SIG-M5 (cell line): ENCODE measurements at places on chromosomes 6 and 20.
A peak's percentile ranks its signal among the peaks of the same experiment; 100 is the strongest.

- DNase-seq = no peak
Measured at GRCh38 chr6:79913369-79913768, 34.0 kb downstream of the ELOVL4 start.

GRCh38 chr20:41309817-41310216 is 7.7 kb downstream of the ZHX3 start:
- no peak for DNase-seq

DNA sequence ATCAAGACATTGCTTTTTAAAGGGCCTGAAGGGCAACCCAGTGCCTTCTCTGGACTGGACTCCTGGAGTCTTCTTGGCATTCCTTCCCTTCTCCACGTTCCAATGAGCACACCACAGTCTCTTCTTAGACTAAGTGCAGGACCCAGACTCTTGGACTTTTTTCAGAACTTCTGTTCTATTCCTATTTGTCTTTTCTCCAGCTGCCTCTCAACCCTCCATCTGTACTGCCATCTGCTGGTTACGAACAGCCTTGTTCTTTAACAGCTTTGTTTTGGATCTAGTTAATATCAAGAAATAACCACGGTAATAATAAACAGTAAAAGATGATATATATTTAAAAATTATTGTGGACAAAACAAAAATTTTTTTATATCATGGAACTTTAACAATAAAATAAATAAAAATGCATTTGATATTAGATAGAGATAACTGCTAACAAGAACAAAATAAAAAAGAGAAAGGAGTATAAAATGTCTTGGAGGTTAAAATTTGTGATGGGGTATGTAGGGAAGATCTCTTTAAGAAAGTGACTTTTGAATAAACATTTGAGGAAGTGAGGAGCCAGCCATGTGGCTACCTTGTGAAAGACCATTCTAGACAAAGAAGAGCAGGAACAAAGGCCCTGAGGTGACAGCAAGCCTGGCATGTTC is 105.1 kb upstream of the HCRTR2 start:
- no peak for DNase-seq

GRCh38 chr6:100176951-100177710 is 183.1 kb upstream of the MCHR2 start:
- DNase-seq = no peak

GRCh38 chr6:160260803-160261450 is 2.3 kb upstream of the SLC22A2 start:
- DNase-seq = no peak

GRCh38 chr6:168381726-168382458 is 59.1 kb upstream of the SMOC2 start:
- no peak for DNase-seq

- DNase-seq = no peak
Measured at GRCh38 chr6:42123379-42124103, 18.9 kb downstream of the C6orf132 start.

DNA sequence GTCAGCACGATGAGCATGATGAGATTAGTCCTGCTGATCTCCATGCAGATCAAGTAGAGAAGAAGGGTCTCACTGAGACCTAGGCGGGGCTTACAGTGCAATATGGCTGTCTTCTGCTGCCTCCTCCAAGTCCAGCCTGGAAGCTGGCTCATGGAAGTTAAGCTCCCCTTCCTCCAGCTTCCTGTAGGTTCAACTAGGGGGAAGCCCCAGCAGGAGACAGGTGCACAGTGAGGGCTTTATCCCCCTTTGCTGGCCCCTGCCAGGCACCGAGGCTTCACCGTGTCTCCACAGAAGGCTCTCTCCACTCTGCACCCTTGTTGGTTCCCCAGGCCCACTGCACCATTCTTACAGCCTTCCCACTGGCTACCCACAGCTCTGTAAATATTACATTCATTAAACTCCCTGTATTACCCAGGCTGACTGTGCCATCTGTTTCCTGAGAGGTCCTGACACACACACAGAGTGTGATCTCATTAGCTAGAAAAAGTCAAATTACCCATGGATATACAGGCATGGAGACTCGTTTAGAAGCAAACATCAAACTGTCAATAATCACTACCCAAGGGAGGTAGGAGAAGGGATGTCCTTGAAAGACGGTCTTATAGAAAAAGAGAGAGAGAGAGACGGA is 90.4 kb downstream of the SLC2A10 start:
- no peak for DNase-seq

GRCh38 chr6:56393615-56394612 is 146.5 kb upstream of the COL21A1 start:
- DNase-seq = no peak

DNA sequence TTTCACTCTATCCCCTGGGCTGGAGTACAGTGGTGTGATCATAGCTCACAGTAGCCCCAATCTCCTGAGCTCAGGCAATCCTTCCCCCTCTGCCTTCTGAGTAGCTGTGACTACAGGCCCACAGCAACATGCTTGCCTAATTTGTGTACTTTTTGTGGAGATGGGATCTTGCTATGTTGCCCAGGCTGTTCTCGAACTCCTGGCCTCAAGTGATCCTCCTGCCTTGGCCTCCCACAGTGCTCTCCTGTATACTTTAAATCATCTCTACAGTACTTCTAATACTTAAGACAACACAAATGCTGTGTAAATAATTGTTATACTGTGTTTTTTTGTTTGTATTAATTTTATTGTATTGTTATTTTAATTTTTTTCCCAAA is 39.7 kb upstream of the FAM50B start:
- no peak for DNase-seq

GRCh38 chr20:49831022-49831769 is 18.6 kb downstream of the SLC9A8 start:
- no peak for DNase-seq

DNA sequence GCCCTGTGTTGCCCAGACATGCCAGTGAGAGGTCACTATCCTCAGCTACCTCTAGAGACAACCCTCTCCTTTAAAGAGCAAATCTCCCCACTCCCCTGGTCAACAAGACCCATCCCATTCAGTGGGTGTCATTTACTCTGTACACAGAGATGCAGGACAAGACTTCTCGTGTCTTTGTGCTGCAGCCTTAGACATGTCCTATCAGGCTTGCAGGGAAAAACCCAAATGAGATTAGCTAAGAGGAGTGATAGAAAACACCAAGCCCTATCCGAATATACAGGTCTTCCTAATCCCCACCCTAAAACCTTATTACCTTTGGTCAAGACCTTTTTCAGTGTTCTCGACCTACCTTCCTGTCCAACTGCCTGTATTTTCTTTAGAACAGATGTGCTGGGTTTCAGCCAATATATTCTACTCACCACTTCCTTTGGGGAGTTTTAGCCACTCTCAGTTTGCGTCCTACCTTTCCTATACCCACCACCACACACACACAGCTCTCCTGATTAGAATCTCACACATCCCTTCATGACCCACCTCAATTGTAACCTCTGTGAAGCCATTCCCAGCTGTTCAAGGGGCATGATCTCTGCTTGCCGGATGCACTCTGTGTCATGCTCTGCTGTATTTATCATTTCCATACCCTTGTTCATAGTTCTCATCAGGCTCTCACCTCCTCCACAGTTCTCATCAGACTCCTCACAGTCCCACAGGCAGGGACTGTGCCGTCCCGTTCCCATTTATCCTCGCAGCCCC is 39.7 kb downstream of the TRAM2 start:
- no peak for DNase-seq

- DNase-seq = no peak
Measured at GRCh38 chr6:86407128-86407527, 530.2 kb upstream of the HTR1E start.

- DNase-seq = no peak
Measured at GRCh38 chr20:41116282-41116956, 20.9 kb upstream of the PLCG1 start.

GRCh38 chr6:141594874-141595273 is 537.9 kb upstream of the GJE1 start:
- no peak for DNase-seq

- DNase-seq = no peak
Measured at GRCh38 chr6:82013561-82014530, 233.7 kb downstream of the IBTK start.

DNA sequence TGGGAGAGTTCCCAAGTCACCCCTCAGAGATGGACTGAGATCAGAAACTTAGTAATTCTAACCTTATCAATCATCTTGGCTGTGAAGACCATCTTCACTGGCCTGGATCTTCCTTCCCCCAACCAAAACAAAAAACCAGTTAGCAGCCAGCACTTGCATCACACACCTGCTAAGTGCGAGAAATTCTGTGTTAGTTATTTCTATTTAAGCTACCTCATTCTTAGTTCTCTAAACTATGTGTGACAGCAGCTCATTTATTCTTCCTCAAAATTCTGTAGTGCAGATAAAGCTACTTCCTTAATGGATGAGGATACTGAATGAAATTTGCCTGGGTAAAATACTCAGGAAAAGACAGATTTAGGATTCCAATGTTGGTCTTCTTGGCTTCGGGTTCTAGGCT is 18.2 kb upstream of the TAGAP start:
- no peak for DNase-seq

DNA sequence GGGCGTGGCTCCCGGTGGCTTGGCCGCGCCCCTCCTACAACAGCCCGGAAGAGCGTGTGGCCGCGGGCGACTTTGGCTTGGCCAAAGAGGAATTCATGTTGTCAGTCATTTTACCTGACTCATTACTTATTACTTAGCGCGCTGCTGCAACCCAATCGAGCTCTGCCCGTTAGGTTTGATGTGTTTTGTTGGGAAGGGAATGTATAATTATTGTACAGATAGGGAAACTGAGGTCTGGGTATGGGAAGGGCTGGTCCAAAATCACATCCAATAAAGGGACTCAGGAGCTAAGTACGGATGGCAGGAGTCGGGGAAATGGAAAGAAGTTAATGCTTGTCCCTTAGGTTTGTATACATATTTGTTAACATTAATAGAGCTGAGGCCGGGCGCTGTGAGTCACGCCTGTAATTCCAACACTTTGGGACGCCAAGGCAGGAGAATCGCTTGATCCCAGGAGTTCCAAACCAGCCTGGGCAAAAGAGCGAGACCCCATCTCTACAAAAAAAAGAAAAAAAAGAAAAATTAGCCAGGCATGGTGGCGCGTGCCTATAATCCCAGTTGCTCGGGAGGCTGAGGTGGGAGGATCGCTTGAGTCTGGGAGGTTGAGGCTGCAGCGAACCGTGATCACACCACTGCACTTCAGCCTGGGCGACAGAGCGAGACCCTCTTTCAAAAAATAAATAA is 639 bp upstream of the ZNF335 start:
- DNase-seq = peak; percentile 60

GRCh38 chr6:44554194-44554593 is 166.7 kb downstream of the CDC5L start:
- no peak for DNase-seq

DNA sequence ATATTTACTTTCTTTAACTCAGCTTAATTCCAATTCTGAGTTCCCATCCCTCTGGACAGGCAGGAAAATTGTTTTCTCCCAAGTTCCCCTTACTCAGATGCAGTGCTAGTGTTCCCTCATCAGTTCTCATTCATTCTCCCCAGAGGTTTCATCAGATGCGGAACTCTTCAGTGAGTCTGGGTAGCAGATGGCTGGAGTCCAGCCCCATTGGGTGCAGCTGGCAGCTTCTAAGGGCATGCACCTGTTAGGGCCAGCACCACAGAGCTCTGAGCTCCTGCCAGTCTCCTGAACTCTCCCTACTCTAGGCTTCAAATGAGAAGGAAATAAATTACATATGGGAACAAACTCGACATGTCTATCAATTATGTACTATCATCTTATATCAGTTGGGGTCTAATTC is 76.6 kb downstream of the SOD2 start:
- DNase-seq = no peak

DNA sequence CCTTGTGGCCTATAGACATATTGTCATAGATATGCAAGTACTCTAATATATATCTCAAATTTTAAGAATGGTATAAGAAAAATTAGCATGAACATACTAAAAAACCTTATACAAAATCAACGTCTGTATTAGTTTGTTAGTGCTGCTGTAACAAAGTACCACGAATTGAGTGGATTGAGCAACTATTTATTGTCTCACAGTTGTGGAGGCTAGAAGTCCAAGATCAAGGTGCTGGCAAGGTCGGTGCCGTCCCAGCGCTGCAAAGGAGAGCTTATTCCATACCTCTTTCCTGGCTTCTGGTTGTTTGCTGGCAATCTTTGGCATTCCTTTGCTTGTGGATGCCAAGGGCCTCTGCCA is 317.6 kb upstream of the FERMT1 start:
- DNase-seq = no peak

- DNase-seq = no peak
Measured at GRCh38 chr6:146587459-146587858, 11.3 kb upstream of the ADGB start.

GRCh38 chr6:136334853-136335252 is 45.2 kb upstream of the BCLAF1 start:
- no peak for DNase-seq

DNA sequence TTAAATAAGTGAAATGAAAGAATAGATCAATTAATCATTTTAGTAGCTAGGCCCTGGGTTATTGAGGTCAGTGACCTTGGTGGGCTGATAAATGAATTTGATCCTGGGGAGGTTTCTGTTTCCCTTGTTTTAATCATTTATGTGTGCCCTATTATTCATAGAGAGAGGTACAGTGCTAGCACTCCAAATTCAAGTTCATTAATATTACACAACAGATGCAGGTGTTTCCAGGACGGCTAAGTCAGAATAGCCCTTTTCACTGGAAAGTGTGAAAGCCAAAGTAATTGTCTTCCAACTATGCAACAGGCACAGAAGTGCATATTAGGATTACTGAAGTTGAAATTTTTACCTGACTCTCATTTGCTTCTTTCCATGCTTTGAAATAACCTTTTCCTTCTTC is 61.7 kb upstream of the SGK1 start:
- DNase-seq = no peak

GRCh38 chr6:26121141-26122004 is 34.1 kb downstream of the HFE start:
- no peak for DNase-seq

DNA sequence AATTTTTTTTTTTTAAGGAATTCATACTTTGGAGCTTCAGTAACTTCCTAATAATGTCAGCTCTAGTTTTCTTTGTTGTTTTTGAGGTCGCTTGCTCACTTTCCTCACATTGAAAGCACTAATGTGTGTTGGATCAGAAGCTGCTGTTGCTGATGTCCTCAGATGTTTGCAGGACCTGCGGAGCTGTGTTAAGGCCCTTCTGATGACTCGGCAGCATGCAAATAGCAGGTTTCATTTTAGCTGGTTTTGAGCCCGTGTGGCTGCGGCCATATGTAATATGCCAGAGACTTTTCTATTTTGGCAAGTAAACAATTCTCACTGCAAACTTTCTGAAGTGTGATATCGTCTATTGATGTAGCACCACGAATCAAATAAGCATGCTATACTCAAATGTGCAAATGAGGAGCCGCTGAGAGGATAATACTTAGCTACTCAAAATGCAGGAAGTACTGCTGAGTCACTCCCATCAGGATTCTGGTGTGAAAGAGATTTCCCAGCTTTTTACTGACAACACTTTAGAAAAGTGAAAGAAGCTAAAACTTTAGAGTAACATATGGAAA is 187.8 kb downstream of the SASH1 start:
- no peak for DNase-seq

- no peak for DNase-seq
Measured at GRCh38 chr6:91497770-91498169, 910.9 kb upstream of the MAP3K7 start.

GRCh38 chr20:40880729-40881109 is 147.9 kb upstream of the TOP1 start:
- no peak for DNase-seq
